NCI-H2171 (cell line): ENCODE measurements at places on chromosomes 2 and 18.

DNA sequence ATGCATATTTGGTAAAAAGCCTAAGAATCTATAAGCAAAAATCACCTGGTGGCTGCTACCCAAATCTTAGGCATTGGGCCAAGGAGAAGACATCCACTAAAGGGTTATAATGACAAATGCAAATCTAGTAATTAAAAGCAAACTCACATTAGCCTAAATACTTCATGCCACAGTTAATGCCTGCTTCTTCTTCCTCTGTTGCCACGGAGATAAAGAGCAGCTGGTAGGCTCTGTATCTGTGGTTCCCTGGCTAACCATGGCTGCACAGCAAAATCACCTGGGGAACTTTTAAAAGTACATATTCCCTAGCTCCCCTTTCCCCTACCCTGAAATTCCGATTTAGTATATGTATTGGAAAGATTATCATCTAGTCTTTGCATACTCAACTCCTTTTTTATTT is 114.3 kb downstream of the LNPK start:
- no peak for DNase-seq

- no peak for DNase-seq
These were observed 23.7 kb upstream of the DNAH6 start for GRCh38 chr2:84492571-84492970.

DNA sequence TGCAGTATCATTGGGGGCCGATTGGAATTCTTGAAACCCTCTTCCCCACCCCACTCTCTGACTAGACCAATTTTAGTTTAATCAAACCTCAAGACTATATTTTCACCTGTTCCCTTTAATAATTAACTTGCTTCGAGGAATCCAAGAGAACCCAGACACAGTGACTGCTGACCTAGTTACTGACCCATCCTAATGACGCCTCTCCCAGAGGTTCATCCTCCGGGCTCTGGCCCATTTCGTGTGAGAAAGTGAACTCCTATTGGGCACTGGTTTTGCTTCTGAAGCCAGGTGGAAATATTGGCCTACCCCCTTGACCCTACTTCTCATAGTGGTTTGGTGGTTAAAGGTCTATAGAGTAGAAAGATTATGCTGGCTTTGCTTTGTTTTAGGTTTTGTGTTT is 39.9 kb downstream of the RPL37A start:
- no peak for DNase-seq

- DNase-seq = no peak
These were observed 4.0 kb upstream of the MREG start for GRCh38 chr2:216017365-216017764.

GRCh38 chr2:125471963-125472362 is 1184.0 kb upstream of the GYPC start:
- peak; percentile 21 for DNase-seq

DNA sequence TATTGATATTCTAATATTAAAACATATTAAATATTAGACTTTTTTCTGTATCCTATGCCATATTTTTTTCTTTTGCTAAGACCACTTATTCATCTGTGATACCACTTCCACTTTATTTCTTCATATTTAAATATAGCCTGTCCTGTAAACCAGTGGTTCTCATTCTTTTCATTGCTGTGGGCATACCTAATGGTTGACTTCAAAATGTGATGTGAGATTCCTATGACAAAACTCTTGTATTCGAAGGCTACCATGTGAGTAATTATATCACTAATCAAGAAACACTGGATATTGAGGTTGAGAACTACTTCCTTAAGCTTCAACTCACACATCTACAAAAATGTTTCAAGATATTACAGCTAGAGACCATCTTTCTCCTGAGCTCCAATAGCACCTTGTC is 3.6 kb downstream of the SCRN3 start:
- DNase-seq = no peak

- no peak for DNase-seq
These were observed 39.0 kb upstream of the NEDD4L start for GRCh38 chr18:58005011-58005410.

DNA sequence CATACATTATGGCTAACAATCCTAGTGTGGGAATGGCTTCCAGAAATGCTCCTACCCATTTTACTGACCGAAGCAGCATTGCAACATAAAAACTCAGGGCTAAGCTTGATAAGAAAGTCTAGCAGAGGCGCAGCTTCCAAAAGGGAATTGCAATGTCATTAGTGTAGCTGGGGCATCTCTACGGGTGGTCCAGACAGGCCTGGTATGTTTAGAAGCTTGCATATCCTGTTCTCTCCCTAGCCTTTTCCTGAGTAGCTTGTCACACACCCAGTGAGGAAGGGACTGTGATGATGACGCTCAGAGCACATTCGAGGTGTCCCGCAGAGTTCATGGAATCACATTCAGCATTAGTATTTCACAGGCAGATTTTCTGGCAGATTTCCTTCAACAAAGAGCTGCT is 38.0 kb upstream of the COL5A2 start:
- no peak for DNase-seq

- no peak for DNase-seq
These were observed 14.5 kb upstream of the LRPPRC start for GRCh38 chr2:44010266-44010665.

- DNase-seq = no peak
These were observed 70.8 kb downstream of the EPHA4 start for GRCh38 chr2:221501210-221501882.

DNA sequence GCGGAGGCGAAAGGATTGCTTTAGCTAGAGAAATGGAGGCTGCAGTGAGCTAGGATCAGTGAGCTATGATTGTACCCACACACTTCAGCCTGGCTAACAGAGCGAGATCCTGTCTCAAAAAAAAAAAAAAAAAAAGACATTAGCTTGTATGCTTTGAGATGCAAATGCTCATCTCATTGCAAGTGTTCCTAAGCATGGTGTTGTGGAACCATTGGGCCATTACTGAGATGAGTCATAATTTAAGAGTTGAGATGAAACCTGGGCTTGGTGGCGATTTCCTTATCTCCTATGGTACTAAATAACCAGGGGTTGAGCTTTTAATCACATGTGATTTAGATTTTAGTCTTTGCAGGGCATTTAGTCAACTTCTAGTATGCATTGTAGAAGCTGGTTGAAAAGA is 2.2 kb downstream of the PLEKHA3 start:
- DNase-seq = no peak

DNA sequence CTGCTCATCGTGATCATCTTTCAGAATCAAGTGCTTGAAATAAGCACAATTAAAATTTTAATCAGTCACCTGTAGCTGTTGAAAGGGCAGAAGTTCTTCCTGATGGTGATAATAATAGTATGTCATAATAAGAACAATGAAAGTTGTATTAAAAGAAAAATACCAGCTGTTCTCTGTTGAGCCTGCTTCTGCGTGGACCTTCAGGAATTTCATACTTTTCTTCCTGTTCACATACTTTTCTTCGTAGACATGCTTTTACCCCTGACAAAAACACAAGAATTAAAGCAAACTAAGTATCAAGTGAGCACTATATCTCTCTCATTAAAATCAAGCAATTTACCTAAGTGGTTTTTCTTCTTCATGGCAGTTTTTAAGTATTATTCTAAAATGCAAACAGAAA is 79.2 kb downstream of the BARD1 start:
- DNase-seq = no peak

GRCh38 chr2:134581877-134582546 is 136.8 kb downstream of the TMEM163 start:
- DNase-seq = no peak

GRCh38 chr18:44473394-44474066 is 207.2 kb upstream of the SETBP1 start:
- DNase-seq = no peak

- DNase-seq = no peak
These were observed 210.8 kb upstream of the NABP1 start for GRCh38 chr2:191467113-191467512.

- no peak for DNase-seq
These were observed 367 bp downstream of the FBXO48 start for GRCh38 chr2:68466778-68467076.

GRCh38 chr2:47551800-47552525 is 149.0 kb downstream of the MSH2 start:
- no peak for DNase-seq

DNA sequence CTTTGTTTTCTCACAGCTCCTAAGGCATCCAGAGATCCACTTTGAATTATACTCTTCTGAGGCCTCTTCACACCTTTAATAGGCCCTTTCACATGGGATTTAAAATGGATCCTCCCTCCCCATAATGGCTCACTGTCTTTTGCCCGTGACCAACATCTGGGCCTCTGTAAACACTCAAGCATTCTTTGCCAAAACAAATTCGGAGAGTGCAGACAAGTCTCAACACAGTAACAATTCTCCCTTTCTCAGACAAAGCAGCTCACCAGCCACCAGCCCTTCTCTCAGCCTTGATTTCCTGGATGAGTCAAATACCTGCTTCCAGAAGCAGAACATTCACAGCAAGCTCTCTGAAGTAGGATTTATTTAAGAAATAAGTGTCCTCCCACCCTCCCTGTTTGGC is 14.0 kb upstream of the IMP4 start:
- peak; percentile 43 for DNase-seq

GRCh38 chr2:72082021-72082601 is 65.6 kb downstream of the CYP26B1 start:
- no peak for DNase-seq

DNA sequence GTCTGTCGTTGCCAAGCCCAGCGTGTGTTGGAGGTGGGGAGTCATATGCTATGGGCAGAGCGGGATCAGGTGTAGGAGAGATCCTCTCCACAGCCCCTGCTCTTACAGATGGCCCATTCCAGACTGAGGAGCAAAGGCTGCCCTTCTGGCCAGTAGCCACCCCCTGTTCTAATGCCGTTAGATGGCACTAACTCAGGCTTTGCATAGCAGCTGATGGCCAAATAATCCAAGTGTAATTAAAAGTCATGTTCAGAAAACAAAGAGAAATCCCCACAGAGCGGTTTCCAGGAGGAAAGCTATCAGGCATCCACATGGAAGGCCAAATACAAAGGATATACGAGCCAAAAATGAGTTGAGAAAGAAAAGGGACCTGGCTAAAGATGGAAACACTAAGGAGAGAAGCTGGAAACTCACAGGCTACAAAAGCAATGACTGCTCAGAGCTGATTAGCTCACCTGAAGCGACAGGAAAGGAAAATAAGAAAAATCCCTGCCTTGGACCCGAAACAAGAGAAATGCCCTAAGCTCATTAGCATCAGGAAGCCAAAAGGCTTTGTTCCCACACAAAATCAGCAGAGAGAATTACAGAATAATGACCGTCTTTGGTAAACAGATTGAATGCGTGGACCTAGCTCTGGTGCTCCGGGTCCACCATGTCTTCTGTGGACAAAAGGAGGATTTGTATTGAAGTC is 1002.4 kb upstream of the KLHL29 start:
- no peak for DNase-seq

DNA sequence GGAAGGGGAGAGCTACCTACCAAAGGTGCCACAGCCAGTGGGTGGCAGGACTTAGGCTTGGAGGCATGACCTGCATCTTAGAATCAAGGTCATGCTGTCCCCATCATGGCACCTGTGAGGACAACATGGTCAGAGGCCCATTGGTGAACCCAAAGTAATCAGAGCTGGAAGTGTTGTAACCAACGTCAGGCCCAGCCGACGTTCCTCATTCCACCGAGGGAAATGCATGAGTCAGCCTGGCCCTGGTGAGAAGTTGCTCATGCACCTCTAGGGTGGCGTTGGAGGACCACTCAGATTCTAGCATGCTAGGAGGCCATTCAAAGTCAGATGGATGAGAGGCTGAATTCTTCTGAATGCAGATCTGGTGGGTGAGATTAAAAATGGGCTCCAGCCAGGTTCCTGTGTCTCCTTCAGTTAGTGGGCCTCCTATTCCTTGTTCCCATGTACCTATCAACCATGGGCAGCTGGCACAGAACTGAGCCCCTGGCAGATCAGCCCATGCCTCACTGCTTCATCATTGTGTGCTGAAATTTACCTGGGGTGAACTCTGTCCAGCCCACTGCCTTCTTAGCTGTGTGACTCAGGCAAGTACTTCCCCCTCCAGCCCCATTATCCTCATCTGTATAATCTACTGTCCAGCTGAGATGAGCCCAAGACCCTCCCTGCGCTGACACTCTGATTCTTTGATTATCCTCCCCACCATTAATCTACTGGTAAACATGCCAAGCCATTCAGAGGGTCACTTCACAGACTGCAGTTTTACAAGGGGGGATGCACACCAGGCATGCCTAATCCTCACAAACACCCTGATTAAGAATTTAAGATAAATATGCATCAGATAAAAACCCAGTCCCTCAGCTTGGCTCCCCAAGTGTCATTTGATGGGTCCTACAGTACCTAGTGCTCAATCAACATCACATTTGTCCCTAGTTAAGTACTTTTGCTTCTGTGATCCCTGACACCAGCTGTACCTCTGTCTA is 14.0 kb downstream of the SLC14A2 start:
- DNase-seq = no peak

DNA sequence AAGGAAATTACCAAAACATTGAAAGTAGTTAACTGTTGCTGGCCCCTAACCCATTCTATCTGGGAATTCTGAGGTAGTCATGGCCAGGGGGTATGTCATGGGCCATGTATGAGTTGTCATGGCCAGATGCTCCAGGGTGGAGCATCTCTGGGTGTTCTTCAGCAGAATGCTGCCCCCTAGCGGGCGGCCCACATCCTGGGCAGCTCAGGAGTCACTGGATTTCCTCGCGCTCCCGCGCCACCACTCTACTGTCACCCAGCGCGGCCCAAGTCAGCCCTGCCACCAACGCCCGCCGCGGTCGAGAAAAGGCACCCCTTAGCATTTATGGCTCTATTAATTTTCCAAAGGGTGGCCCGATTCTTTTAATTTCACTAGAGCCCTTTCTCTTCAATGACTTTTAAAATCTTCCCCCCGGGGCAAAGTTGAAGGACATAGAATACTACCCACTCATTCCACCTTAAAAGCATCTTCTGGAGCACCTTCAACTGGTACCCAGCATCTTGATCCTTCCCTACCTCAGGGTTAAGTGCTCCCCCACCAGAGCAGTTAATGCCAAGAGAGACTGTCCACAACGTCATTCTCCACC is 41.6 kb downstream of the PKDCC start:
- DNase-seq = no peak

DNA sequence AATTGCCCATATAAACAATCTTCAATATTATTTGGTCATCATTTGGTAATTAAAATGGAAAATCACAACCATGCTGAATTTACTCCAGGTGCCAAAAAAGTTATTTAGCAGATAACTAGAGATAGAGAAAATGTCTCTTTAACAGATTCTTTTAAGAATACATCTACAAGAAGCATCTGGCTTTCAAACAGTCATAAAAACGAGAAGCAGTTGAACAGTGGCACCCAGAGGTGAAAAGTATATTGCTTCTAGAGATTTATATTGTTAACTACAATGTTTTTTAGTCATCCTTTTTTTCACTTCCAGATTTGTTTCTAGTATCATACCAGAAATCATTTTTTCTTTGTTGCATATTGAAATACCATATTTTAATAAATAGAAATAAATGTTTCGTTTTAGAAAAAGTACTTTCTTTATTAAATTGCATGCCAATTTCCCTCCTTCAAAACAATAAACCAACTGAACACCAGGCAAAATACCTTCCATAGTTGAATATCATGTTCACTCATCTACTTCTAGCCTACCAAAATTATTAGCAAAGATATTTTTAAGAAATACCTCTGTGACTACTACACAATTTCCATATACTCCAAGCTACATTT is 65.4 kb upstream of the HNRNPA3 start:
- DNase-seq = peak; percentile 49

GRCh38 chr2:28754321-28754720 is 2.7 kb downstream of the PPP1CB start:
- DNase-seq = no peak

GRCh38 chr2:136787970-136788369 is 22.6 kb downstream of the THSD7B start:
- DNase-seq = no peak
